ENCODE measurements at places on chromosomes 6 and 20. TPM values are rescaled to one million over a fixed set of nuclear protein-coding genes. Genes with fewer than 3 reads are reported as not detected.

SLC12A5 gene
- not detected for polyA plus RNA-seq

CPXM1 gene
- not detected for polyA plus RNA-seq

PREX1 gene
- 27.5 TPM for polyA plus RNA-seq

ZNF391 gene
- 0.17 TPM for polyA plus RNA-seq

DNA sequence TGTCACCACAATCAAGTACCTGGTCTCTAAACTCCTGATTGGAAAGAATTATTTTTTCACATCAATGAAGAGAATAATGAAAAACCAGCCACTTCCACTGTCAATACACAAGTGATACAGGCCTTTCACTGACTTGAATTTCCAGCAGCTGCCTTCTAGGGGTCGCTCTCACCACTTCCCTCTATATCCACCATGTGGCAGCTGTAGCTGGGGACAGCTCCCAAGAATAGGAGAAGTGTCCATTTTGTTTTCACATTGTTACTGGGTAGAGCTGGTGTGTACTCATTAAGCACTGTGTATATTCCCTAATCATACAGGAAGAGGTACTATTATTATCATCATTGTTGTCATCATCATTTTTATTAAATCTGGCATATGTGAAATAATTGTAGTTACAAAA is 438.4 kb upstream of the SPTLC3 start:
- no peak for DNase-seq

DNA sequence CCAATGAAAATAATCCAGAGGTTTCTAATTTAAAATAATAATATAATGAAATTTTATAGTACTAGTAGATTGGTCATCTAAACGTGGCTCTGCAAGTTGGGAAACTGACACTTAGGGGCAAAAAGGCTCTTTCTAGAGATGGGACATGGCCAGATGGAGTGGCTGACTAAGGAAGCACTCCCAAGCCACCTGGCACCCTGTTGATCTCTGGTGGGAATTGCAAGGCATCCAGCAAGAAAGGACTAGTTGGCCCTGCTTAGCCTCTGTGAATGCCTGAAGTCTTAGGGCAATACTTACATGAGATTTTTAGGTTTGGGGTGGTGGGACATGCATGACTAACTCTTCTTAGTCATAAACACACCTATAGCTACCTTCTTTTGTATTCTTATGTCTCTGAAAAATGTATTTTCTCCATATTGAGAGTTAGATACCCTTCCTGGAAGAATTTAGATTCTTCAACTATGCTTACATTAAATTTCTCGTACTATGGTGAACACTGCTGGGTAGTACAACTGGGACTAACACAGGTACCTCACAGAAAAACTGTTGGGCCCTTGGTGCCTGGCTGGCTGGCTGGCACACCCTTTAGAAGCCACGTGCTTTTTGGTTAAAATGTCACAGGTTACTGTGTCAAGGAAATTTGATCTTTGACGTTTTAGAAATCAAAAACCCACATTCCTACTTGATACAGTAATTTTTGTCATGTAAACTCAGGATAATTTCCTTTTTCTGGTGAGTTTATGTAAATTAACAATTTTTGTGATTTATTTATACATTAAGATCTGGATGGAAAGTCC is 25.0 kb upstream of the SH3BGRL2 start:
- DNase-seq, result no peak

DNA sequence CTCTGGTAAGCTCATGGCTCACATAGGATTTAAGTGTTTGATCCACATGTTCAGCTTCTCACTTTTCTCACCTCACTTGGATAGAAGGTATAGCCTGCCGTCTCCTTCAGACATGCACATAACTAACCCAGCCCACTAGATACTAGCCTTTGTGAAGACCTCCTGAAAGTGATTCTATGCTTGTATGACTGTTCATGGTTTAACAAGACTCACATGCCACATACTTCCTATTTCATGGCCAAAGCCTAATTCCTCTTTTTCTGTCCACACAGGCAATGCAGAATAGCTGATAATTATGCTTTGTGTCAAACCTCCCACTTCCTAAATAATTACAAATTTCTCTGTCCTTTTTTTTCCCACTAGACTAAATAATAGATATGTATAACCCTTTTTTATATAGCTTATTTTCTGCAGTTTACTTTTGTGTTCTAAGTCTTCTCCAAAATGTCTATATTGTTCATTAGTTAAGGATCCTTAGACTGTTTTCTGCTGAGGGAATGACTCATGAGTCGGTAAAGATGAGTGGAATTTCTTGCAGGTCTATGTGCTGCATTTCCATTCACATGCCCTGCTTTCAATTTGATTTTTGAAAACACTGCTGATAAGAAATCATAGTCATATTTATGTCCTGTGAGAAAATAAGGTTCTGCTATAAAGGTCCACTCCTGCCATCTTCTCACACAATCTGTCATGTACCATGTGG is 43.0 kb downstream of the HDDC2 start:
- DNase-seq, result peak; percentile 47

- DNase-seq, result no peak
Observed at GRCh38 chr6:136945072-136945471, 23.0 kb downstream of the SLC35D3 start.

GRCh38 chr6:118810420-118811027 is 83.4 kb upstream of the ASF1A start:
- DNase-seq, result no peak

- DNase-seq, result no peak
Observed at GRCh38 chr6:152529369-152529768, 107.8 kb downstream of the SYNE1 start.

DNA sequence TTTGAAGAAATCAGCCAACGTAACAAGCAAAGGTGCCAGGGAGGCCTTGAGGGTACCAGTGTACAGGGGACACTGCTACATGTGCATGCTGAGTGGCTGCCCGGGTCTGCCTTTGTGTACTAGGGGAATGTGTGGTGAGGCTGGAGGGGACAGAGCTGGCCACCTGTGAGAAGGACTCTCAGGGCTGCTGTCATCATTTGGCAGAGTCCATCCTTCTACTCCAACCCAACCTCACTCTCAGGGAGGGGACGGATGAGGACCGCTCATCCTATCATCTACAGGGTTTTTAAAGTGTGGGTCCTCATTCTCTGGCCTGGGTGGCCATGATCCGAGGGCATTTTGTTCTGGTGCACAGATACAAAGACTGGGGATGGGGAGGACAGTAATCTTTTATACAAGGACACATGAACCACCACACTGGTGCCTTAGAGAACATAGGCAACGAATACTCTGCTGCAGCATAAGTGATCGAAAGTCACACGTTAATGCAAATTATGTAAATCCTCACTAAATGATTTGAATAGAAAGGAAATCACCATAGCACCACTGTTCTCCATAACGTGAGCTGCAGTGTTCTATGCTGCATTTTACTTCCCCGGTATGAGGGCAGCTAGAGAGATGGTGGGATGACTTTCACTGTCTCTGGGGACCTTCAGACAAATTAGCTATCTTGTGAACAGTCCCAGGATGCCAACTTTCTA is 181.4 kb downstream of the GMPR start:
- DNase-seq, result no peak

- no peak for DNase-seq
Observed at GRCh38 chr6:39184906-39185580, 44.2 kb downstream of the KCNK5 start.

DNA sequence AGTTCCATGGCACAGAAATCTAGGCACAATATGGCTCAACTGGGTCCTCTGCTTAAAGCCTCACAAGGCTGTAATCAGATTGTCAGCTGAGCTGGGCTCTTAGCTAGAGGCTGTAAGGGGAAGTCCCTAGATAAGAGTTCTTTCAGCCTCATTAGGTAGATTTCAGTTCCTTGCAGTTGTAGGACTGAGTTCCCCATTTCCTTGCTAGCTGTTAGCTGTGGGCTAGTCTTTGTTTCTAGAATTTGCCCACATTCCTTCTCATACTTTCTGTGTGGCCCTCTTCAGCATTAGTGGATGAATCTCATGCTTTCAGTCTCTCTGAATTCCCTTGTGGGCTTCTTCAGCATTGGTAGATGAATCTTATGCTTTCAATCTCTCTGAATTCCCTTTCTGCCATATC is 71.0 kb upstream of the MRAP2 start:
- DNase-seq, result no peak

DNA sequence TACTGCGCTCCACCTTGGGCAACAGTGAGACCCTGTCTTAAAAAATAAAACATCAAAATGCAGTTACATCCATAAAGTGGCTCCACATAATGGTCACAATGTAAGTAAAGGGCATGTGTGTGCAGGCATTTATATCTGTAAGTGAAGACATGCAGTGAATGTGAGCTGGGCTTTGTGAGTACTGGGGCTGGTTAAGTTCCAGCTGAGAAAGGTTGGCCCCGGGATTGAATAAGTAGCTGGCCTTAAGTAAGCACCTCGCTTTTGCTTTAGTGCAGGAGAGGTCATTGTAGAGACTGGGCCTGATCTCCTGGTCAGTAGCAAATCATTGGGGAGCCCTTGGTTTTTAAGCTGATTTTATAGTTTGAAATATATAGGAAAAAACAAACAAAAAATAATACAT is 8.0 kb downstream of the QKI start:
- no peak for DNase-seq

- DNase-seq, result no peak
Observed at GRCh38 chr6:134619077-134619476, 301.2 kb upstream of the SGK1 start.

GRCh38 chr6:13528232-13528631 is 40.8 kb upstream of the GFOD1 start:
- DNase-seq, result no peak

- DNase-seq, result no peak
Observed at GRCh38 chr6:3403238-3404173, 53.3 kb downstream of the SLC22A23 start.

DNA sequence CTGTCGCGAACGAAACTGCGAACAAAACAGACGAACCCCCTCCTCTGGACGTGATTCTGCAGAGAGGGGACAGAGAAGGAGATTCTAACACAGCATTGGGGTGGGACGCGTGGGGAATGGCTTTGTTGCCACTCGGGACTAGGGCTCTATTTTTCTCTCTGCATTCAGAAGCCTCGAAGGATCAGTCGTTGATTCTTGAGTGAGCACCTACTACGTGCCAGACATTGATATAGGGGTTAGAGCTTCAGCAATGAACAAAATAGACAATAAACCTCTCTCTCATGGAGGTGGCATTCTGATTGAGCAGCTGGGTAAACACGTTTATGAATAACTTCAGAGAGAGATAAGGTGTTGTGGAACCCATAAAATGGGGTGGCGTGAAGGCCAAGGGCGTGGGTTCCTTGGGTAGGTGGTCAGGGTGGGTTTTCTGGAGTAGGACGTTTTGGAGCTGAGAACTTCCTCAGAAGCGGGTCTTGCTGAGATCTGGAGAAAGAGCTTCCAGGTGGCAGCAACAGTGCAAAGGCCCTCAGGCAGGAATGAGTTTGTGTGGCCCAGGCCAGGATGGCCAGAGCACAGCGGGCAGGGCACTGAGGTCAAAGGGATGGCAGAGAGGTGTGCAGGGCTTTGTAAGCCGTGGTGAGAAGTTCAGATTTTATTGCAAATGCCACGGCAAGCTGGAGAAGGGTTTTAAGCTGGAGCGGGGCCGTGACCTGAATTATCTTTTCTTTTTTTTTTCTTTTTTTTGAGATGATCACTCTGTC is 884 bp downstream of the SLC2A10 start:
- no peak for DNase-seq
